ENCODE measurements at places on chromosomes 1 and 21.

- DNase-seq, result no peak
These were observed 79.2 kb downstream of the CD34 start for GRCh38 chr1:207831517-207832327.

GRCh38 chr1:21696931-21697330, 27.8 kb upstream of the RAP1GAP start:
- no peak for DNase-seq

DNA sequence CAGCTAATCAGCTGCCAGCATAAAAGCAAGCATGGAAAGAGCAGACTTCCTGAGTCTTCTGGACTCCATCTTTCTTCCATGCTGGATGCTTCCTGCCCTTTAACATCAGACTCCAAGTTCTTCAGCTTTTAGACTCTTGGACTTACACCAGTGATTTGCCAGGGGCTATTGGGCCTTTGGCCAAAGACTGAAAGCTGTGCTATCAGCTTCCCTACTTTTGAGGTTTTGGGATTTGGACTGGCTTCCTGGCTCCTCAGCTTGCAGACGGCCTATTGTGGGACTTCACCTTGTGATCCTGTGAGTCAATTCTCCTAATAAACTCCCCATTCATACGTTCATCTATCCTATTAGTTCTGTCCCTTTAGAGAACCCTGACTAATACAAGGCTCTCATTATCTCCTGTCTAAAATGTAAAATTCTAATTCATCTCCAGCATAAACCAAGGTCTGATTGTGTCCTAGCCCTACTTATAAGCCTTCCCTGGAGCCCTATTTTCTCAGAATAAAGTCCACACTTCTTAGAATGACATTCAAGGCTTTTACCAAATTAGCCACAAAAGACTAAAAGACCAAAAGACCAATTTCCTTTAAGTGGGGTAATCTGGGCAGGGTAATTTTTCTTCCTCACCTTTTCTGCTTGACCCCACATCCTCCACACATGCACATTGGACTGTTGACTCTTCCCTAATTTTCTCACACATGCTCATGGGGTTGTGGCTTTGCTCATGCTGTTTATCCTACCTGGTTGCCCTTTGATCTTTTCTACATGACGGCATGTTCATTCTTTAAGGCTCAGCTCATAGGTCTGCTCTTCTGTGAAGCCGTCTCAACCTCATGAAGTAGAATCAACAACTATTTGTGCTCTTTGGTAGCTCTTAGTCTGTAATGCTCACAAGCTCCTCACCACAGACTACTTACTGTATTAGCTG, 18.1 kb upstream of the ENAH start:
- DNase-seq, result peak; percentile 88

GRCh38 chr1:81803431-81804110, 2.8 kb downstream of the ADGRL2 start:
- peak; percentile 63 for DNase-seq

DNA sequence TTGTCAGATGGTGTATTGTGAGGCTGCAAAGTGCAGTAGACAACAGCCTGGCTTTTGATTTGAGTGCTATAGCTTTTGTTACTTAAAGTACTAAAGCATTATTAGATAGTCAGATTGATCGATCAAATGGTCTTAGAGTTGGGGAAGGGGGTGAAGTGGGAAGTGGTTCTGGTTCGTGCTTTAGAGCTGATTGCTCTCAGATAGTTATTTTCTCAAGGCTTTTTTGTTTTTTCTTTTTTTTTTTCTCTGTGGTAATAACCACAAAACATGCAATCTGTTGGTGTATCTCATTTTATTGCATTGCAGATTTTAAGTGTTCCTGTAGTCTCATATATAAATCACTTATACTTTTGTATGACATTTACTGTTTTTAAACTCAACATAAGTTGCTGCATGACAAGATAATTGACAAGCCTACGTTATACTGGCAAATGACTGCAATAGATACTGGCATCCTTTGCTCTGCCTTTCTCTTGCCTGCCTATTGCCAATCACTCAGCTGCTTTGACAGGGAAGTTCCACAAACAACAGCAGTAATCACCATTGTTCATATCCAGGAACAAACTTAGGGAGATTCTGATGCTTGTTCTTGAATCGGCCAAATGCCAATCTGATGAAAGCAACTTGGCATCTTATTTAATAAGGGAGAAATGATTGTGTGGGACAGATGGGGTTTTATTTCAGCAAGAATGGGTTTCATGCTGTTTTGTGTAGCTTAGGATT, 125.0 kb upstream of the B3GALT2 start:
- DNase-seq, result no peak

DNA sequence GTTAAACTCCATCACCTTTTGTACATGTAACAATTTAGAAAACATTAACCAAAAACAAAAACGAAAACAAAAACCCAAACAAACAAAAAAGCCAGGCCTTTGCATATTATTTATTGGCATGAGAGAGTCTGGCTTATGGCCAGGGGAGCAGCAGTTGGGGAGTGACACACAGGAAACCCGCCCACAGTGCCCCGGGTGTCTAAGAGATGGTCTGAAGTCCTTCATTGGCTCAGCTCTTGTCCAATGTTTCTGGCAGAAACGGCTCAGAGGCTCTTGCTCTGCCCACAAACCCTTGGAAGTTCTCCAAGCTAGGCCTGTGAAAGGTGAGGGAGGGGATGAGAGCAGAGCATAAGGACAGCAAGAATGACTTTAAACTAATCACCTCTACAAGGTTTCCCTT, 131.5 kb downstream of the CNIH3 start:
- peak; percentile 52 for DNase-seq

DNA sequence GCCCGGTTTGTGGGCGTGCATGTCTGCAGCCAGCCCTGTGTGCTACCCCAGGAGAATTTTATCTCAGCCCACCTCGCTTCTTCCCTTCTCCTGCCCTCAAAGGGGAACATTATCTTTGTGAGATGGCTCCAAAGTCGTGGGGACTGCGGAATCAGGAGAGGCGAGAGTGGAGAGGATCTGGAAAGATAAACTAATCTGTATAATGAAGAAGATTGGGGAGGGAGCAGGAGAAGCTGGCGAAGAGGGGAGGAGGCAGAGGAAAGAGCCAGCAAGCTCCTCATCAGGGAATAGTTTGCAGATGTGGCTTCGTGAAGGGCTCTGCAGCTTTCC, 310.3 kb downstream of the MATN1 start:
- no peak for DNase-seq

DNA sequence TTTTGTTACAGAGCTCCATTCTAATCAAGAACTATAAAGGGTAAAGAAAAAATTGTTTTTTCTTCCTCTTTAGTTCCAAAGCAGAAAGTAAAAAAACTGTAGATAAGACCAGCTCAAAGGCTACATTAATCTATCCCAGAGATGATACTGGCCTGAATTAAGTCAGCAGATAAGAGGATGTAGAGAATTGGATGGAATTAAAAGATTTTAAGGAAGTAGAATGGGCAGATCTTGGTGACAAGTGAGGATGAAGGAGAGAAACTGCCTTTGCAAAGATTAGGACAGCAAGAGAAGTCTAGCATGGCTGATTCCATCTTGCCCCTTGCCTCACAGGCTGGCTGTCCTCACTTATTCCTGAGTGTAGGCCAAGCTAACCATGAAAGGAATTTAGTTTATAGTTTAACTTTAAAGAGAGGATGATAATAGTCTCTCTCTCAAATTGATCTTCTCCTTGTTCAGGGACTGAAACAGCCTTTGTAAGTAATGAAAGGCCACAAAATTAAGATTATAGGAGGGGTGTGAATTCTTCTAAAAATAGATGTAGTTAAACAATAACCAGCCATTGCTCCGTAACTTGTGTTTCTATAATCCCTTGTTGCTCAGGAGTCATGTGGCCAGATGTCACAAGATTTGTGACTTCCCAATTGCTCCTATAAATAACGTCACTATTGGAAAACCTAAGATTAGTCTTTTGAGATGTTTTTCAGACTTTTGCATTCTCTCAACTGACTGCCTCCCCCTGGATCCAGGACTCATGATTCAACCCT, 265.0 kb upstream of the USP24 start:
- no peak for DNase-seq

GRCh38 chr1:172155766-172156165, 264.7 kb upstream of the C1orf105 start:
- DNase-seq, result no peak

GRCh38 chr1:105585791-105586190, 1470.7 kb upstream of the PRMT6 start:
- DNase-seq, result peak; percentile 1

- peak; percentile 58 for DNase-seq
These were observed 15.5 kb upstream of the GFI1 start for GRCh38 chr1:92502247-92502646.

- DNase-seq, result no peak
These were observed 14.3 kb upstream of the LPAR3 start for GRCh38 chr1:84907095-84907827.

DNA sequence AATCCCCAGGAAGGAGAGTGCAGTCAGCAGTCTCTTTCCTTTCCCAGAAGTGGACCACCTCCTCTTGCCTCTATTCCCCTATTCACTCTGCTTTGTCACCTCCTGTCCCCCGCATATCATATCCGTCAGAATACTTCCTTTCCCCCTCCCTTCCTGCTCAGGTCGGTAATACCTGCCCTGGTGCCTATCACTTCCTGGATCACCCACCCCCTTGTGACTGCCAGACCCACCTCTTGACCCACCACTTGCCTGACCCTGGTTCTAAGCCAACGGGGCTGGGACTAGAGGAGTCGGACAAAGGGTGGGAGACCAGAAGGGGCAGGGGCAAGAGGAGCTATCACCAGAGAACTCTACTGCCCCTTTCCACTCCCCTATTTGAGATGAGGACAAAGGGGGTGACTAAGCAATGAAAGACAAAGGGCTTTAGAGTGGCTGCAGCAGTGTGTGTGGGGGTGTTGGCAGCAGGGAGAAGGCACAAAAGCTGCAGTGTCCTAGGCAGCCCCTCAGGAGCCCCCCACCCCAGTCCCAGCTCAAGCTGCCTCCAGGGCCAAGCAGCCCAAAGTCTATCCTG, 1.7 kb upstream of the ADAMTS4 start:
- no peak for DNase-seq

DNA sequence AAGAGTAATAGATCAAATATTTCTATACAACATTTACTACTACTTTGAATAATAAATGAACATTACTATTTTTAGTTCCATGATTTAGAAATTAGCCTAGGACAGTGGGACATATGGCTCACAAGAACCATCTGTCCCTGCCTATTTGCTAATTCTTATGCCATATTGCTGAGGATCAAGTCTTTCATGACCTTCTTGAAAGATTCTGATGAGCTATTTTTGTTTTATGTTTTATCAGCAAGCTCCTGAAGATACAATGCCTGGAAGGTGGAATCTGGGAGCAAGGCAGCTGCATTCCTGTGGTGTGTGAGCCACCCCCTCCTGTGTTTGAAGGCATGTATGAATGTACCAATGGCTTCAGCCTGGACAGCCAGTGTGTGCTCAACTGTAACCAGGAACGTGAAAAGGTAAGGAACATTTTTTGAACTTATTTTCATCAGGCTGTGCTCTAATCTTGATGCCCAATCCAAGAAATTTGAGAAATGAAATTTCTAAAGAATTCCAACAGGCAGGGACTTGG, 326.7 kb downstream of the PAPPA2 start:
- peak; percentile 37 for DNase-seq
